Caco-2 (cell line): ENCODE measurements at places on chromosomes 5 and 9. TPM values are rescaled to one million over a fixed set of nuclear protein-coding genes. Genes with fewer than 3 reads are reported as not detected.

The PDE8B gene
- 0.86 and 1.9 TPM in 2 replicates for total RNA-seq

The FLT4 gene
- not detected in 2 replicates for total RNA-seq

The ARSK gene
- total RNA-seq = 5.0 and 5.5 TPM in 2 replicates

The CDC37L1 gene
- 8.7 and 9.3 TPM in 2 replicates for total RNA-seq

The NCS1 gene
- total RNA-seq = 18.2 and 19.1 TPM in 2 replicates

The FOXE1 gene
- not detected in 2 replicates for total RNA-seq

The SLC25A46 gene
- 30.6 and 34.4 TPM in 2 replicates for total RNA-seq

The CCDC69 gene
- total RNA-seq = 5.1 TPM in 2 replicates
